Left renal pelvis (tissue), 4 donors: ENCODE measurements at places on chromosomes 2 and 18. TPM values are rescaled to one million over a fixed set of nuclear protein-coding genes. Genes with fewer than 3 reads are reported as not detected.

POTEI gene
- polyA plus RNA-seq, result not detected

SRD5A2 gene
- 0.03 TPM for polyA plus RNA-seq

SEPTIN10 gene
- 133 TPM for polyA plus RNA-seq

RESP18 gene
- not detected for polyA plus RNA-seq

COL4A3 gene
- polyA plus RNA-seq, result 65.0 TPM

NGEF gene
- 3.5 TPM for polyA plus RNA-seq

IL37 gene
- polyA plus RNA-seq, result not detected

SLC25A12 gene
- polyA plus RNA-seq, result 26.9 TPM

PRKD3 gene
- polyA plus RNA-seq, result 52.2 TPM

DAW1 gene
- polyA plus RNA-seq, result 0.46 TPM

WDCP gene
- 14.2 TPM for polyA plus RNA-seq

TCF23 gene
- 3.2 TPM for polyA plus RNA-seq

KDM3A gene
- polyA plus RNA-seq, result 37.6 TPM
